M059J (cell line): ENCODE measurements at places on chromosomes 3 and 15.

DNA sequence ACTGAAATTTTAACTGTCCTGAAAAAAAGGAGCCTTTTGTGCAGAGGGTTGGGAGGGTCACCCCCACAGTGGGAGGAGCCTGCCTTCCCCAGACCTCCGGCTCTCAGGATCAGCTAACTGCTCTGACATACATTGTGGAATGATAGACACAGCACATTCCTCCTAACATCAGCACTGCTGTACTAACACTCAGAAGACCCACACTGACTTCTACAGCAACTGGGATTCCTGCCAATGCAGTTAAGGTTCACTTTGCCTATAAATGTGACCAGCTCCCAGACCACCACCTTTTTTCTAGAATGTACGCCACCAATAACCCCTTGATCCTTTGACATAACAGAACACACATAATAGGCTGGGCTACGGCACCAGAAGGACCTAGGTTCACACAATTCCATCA lies 3.2 kb downstream of the CPEB1 start:
- DNase-seq, result no peak

- no peak for DNase-seq
Measured at GRCh38 chr3:50267280-50267913, 1.6 kb upstream of the SEMA3B start.

DNA sequence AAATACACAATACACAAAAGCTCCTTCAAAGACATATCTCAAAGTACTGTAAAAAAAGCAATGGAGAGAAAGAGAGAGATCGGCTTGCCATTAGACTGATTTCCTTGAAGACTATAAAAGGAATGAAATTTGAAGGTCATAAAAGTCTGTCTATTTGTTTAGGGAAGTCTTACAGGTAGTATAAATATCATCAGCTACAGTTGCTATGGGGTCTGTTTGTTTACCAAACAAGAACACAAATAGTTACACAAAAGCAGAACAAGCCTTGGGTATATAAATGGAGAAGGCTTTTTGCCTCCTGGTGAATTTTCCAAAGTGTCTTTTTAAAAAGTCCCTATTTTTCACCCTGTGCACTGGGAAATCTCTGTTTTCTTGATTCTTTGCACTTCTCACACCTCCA lies 552.3 kb downstream of the FOXP1 start:
- no peak for DNase-seq

GRCh38 chr3:153513236-153513635 lies 351.2 kb downstream of the RAP2B start:
- DNase-seq, result peak; percentile 7

GRCh38 chr3:123667784-123668183 lies 82.9 kb upstream of the HACD2 start:
- peak; percentile 59 for DNase-seq

- peak; percentile 53 for DNase-seq
Measured at GRCh38 chr3:55490276-55490913, 3.3 kb upstream of the WNT5A start.

DNA sequence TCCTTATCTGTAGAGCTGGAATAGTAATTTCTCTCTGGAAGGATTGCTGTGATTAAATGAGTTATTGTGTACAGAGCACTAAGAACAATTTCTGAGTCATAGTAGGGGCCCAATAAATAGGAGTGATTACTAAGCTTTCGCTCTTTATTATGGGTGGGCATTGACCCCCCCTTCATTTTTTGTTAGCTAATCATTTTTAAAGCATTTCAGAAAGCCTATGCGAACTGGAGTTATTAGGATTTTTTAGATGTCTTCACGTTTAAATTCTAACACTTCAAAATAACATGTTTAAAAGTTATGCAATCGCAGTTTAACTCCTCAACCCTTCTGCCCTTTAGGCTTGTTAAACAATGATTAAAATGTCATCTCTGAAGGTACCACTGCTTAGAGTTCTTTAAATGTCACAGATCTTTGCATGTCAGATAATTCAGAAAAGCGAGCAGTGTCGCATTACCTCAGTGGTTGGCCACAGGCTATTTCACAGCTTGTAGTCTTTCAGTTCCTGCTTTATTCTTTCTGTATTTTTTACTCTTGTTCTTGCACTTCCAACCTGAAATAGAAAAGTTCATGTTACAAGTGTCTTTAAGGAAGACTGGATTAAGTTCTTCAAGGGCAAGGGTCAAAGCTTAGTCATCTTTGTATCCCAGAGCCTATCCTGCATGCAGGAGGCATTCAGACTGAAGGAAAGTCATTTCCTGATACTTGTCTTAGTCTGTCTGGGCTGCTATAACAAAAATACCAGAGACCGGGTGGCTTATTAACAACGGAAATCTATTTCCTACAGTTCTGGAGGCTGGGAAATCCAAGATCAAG lies 102.9 kb downstream of the FNDC3B start:
- peak; percentile 93 for DNase-seq

DNA sequence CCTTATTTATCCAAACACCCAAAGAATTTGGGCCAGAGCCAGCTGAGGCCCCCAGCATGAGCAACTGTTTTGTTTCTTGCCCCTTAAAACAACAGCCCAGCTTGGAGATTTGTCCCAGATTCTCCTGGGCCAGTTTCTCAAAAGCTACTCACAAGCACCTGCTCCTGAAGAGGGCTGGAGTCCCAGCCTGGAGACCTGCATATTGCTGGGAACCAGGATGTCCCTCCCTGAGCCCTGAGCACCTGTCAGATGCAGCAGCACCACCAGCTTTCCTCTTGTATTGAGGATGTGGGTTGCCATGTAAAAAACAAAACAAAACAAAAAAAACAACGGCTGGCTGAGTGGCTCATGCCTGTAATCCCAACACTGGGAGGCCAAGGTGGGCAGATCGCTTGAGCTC lies 7.0 kb upstream of the RFT1 start:
- no peak for DNase-seq

DNA sequence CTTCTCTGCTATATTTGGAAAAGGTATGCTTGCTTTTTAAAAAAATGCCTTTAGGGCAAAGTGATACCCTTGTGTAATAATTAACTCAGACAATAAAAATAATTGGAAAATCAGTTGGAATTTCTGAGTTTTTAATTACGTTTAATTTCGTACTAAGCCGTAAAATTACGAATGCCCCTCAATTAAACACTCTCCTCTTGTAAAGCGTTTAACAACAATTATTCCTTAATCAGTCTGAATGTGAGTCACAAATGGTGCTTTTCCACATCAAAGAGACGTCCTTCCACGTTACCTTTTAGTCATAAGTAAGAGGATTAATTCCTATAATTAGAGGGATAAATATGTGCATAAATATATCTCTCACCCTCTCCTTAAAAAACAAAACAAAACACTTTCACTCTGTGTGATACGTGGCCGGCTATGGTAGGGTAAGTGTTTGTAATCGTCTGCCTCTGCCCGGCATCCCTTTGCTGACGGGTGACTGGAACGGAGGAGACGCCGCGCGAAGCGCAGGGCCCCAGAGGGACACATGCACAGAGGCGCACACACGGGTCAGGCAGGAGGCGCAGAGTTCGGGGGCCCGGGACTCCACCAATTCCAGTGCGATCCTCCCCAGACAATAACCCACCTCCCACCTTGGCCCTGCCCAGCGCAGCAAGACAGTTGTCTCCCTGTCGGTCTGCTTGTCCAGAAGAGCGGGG lies 9.7 kb upstream of the MEIS2 start:
- peak; percentile 60 for DNase-seq

GRCh38 chr15:74173380-74174218 lies at the start of gene ISLR:
TSS of gene ISLR (plus strand) at chr15:74173710. CDS start at chr15:74174859, 1,149 bp downstream.
- DNase-seq, result no peak

DNA sequence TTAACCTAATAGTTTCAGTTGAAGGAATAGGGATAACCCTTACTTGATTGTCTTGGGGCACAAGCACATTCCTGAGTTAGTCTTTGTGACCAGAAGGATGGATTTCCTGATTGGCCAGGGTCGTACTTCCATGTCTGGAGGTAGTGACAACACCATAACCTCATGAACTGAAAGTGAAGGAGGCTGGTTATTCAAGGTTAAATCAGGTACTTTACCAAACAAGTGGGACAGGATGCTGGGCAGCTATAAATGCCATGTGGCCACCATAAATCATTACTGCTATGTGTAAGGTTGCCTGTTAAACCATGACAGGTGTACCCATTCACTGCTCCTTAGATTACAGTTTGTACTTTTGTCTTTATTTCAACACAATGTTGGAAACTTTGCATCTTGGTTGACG lies 128.3 kb upstream of the SAMMSON start:
- peak; percentile 43 for DNase-seq

GRCh38 chr15:73349191-73349590 lies 19.6 kb downstream of the HCN4 start:
- no peak for DNase-seq
